ENCODE measurements at places on chromosomes 6 and 20.

GRCh38 chr20:33721391-33722140 lies 1.5 kb upstream of the PXMP4 start:
- no peak for DNase-seq

DNA sequence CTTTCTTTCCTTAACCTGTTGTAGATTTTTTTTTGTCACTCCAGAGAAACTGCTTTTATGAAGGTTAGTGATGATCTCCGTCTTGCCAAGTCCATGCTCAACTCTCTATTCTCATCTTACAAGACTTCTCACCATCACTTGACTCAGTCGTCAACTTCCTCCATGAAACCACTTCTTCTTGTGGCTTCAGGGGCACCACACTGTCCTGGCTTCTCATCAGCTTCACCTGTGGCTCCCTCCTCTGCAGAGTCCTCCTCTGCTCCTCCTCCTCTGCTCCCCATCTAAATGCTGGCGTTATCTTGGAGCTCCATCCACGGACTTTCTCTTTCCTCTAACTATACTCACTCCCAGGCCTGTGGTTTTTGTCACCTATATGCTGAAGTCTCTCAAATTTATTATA lies 187.5 kb downstream of the BACH2 start:
- DNase-seq, result no peak

DNA sequence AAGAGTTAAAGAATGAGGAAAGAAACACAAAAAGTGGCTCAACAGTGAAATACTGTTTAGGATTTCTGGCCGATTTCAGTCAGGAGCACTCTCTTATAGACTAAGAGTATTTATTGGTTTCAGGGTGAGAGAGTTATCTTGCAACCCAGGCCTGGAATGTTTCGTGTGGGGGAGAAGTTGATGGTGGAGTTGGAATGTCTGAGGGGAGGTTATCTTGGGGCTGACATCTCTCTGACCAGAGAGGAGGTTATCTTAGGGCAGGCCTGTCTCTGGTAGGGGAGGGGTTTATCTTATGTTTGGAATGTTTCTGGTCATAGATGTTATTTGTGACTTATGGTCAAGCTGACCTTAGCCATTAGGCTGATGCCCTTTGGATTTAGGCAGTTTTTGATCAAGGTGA lies 80.3 kb downstream of the HTR1B start:
- no peak for DNase-seq

DNA sequence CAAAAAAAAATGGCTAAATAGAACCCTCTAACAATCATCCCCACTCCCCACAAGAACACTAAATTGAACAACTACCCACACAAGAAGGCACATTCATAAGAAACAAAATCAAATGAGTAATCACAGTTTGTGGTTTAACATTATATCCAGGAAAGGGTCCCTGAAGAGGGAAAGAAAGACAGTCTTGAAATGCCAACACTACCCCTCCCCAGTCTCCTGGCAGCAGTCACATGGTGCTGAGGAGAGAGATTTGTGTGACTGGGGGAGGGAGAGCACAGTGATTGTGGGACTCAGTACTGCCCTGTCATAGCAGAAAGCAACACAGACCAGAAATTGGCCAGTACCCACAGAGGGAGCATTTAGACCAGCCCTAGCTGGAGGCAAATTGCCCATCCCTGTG lies 443.7 kb upstream of the BTBD3 start:
- DNase-seq, result no peak

DNA sequence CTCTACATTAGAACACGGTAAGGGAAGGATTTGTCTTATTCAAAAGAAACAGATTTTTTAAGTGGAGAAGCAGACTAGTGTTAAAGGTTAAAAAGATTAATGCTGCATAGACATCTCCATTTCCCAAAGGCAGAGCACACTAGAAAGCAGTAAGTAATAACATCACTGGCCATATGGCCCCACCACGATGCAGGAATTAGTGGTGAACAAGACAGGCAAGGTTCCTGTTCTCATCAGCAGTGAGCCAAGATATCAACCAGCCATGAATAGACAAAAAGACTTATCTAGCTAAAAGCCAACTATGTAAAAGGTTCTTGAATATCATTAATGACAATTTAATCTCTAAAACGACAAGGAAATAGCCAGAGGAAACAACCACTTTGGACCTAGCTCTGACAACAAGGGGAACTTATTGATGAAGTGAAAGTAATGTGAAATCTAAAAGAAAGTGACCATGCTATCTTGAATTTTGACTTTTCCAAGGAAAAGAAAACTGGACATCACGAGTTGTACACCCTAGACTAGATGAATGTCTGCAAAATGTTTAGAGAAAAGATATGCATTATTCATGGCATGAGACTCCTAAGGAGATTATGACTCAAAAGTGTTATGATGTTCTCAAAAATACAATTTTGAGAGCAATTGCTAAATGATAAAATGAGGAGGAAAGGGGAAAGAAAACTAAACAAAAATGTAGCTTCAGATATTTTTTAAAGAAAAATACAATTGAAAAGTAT lies 157.9 kb upstream of the STXBP5 start:
- DNase-seq, result no peak

- DNase-seq, result no peak
These were observed 90.1 kb downstream of the WASF1 start for GRCh38 chr6:110089323-110089722.

DNA sequence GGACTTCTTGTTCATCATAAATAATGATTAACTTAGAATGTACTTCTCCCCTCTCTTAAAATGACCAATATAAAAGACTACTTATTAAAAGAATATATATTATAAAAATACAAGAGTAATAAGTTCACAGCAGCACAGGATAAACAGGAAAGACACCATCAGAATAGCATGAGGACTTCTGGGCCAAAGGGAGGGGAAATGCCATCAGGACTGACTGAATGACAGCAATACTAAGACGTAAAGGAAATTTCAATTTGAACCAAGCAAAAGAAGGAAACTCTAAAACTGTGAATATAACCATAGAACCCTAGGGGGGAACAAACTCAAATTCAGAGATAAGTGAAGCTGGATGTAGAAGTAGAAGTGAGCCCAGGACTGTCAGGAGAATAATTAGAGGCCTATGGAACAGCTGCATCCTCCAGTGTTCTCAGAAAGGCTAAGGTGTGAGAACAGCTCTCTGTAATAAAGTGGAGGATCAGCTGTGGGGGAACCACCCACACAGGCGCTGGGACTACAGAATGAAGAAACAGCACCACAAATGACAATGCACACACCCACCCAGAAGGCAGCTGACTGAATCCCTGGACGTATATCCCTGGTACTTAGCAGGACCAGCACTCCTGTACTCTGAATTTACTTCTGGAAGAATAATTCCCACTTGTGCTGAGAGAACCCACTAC lies 37.8 kb downstream of the ZHX3 start:
- no peak for DNase-seq

DNA sequence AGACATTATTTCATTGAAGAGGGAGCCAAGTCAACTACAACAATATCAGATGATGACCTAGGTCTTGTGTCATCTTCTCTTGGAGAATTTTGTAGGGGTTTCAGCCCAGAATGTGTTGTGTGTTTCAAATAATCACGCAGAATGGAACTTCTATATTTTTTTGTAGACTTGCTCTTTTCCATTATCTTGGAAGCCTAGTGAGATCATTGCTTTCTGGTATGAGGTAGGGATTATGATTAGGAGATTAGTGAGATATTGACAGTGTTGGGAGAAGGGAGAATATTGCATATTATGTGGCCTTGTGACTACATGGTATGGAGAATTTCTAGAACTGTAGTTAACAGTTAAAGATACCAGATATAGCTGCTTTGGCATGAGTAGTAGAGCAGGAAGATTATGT lies 423.6 kb upstream of the PLCB4 start:
- no peak for DNase-seq
